ENCODE measurements at places on chromosomes 12 and 14.

DNA sequence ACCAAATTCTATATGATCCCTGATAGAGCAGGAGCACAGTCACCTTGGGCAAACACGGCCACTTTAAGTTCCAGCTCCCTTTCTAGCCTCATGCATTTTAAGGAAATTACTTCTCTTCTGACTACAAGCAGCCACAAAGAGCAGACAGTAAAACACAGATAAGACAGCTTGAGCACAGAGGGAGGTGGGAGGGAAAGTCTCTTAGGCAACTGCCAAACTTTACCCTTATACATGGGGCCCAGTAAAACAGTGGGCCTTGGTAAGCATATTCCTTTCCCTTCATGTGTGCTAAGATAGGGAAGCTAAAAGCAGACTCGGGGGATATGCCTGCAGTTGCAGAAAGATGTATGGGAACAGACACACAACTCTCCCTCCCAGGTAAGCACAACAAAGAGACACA, 235.9 kb downstream of the CPNE8 start:
- no peak for DNase-seq

GRCh38 chr14:93780813-93781400, 7.4 kb downstream of the PRIMA1 start:
- DNase-seq: no peak

GRCh38 chr14:29800961-29801360, 126.7 kb downstream of the PRKD1 start:
- DNase-seq: no peak

DNA sequence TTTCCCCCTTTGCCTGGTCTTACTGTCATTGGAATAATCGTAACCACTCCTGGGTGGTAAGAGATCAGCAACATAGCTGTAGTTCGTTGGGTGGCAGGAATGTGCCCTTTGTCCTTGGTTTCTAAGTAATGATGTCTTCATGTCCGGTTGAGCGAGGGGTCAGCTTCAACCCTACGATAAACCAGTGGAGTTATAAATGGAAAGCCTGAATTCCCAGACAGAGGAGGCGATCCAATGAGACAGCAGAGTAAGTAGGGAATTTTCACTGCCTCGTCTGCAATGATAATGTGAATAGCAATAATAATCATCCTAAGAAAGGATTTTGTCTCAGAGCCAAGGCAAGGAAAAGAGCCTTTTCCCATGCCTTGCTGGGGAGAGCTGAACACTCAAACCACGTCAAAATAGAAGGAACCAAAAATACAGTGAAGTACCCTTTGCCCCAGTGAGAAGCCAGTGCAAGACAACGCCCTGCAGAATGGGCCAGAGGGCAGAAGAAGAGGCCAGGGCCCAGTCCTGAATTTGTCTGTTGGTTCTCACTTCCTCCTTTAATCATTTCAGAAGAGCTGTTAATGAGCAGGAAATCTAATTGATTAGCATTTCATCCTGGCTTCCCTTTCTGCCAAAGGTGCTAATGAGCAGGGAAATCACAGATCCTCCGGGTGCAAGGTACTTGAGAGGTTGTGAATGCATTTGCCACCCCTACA, 330.7 kb downstream of the CACNA1C start:
- no peak for DNase-seq

GRCh38 chr12:15752785-15753184, 36.4 kb downstream of the EPS8 start:
- DNase-seq: no peak
